ENCODE measurements at places on chromosomes 5 and 9.

GRCh38 chr9:13644675-13645074 lies 365.2 kb upstream of the MPDZ start:
- DNase-seq, result no peak

DNA sequence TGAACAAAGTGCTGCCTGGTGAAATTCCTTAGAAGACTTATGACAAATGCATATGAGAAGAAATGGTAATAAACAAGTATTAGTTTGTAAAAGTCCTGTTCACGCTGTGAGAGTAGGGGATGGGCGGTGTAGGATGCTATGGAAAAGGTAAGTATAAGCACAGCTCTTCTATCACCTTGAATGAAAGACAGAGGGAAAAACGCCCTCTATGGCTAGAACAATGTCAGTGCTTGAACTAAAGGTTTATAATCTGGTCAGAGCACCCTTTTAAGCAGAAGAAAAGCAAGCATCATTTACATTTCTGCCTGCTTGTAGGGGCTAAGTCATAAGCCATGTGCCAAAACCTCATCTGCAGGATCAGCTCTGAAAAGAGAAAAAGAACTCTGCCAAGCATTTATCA lies 115.2 kb downstream of the LHFPL2 start:
- no peak for DNase-seq

GRCh38 chr5:7876867-7877266 lies 7.9 kb downstream of the MTRR start:
- no peak for DNase-seq

DNA sequence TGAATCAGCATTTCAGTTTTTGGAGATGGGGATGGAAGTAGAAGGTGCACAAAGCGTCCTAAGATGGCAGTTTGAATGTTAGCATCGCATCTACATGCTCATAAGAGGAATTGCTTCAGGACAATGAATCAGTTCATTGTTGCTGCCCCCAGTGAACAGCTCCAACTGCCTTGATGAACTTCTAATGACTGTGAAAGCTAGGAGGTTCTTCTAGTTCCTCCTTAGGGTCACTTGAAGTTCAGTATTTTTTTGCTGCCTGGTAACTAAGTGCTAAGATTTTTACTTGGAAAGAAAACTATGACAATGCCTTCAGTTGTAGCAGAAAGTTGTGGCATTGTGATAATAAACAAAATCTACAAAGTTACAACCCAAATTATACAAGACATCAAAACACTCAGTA lies 271.6 kb downstream of the RAB3C start:
- DNase-seq, result no peak
